Left hindlimb (tissue), 1 donor: ENCODE measurements at places on chromosomes 7 and 10.

DNA sequence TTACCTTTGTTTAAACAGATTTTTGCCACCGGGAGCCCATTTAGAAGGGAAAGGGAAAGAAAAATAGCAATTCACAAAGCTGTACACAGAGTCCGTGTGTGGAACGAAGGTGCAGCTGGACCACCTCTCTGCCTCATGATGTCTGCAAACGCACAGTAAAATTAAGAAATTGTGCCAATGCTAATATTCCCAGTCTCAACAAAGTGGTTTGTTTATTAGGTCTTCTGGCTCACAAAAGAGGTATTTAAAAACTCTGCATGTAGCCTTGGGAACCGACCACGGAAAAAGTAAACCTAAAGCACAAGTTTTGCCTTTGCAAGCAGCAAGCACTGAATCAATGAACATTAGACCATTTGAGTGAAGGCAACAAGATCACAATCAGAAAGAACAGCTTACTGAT lies 57.7 kb downstream of the CREB3L2 start:
- DNase-seq = no peak

- DNase-seq = no peak
These were observed 280.2 kb upstream of the HGF start for GRCh38 chr7:82049891-82050533.

DNA sequence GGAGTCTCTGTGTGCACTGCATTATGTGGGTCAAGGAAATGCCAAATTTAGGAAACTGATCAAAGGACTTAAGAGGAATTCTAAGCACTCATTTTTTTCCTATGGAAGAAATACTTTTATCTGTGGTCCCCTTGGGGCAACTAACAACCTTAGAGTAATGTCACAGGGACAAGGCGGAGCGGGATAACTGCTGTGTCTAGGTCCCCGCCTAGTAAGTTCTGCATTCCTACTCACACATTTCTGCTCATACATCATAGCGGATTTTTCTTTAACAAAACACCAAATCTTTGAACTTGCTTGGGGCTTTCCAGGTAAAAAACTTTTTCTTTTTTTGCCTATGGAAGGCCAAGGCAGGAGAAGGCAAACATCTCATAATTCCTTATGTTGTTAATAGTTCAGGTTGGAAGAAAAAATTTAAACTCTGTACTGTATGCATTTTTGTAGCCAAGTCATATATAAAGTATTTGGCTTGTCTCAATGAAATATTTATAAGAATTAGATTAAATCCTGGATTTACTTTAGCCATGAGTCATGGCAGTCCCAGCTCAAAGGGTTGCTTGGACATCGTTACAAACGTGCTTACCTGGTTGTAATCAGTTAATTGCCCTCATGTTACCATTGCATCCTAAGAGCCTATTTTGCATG lies 285.0 kb downstream of the PHTF2 start:
- DNase-seq = no peak

DNA sequence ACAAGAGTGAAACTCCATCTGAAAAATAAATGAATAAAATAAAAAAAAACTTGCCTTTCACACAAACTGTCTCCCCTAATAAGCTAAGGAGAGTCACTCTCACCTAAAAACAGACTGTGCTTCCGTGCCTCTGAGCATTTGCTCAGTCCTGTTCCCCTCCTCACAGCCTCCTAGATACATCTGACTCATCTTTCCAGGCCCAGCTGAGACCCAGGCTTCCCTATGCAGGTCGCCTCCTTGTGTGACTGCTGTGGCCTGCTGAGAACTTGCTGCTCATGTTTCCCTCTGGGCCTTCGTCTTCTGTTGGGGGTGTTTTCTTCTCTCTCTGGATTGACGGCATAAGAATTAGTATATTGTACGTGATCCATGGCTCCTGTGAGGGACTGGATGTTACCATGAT lies 777.7 kb downstream of the LRMDA start:
- no peak for DNase-seq

DNA sequence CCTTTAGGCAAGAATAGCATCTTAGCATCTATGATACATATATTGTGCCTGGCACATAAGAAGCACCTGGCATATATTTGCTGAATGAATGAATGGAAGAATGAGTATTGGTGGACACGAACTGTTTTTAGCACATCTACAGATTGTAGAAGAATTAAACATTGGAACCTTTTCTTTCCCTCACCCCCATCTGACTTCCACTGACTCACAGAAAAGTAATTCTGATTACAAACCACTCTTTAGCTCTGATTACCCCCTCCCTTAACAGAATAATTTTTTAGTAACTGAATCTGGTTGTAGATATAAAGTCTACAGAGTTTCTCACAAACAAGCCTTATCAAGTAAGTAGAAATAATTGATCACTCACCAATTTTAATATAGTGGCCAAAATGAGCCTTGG lies 31.9 kb downstream of the SLC26A4 start:
- no peak for DNase-seq

DNA sequence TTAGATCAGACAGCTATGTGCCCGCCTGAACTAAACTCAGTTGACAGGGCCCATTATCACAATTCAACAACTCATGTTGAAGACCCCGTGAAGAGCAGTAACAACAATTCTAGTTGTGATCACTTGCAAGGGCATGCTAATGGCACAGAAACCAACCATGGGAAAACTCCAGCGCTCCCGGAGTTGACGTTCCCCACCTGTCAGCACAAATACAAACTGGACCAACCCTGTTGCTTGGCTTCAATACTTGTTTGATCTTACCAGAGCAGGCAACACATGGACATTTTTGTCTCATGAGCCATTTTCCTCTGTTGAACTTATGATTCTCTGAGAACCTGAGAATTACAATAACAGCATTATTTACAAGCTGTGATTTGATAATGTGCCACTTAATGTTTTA lies 119.0 kb upstream of the LANCL2 start:
- DNase-seq = no peak
